ENCODE measurements at places on chromosomes 2 and 18. TPM values are rescaled to one million over a fixed set of nuclear protein-coding genes. Genes with fewer than 3 reads are reported as not detected.

MARCO gene
- total RNA-seq: not detected

KCNG3 gene
- total RNA-seq: under 0.01 TPM

UGT1A6 gene
- total RNA-seq: not detected

ADD2 gene
- not detected for total RNA-seq

HSBP1L1 gene
- 13.5 TPM for total RNA-seq

GBX2 gene
- not detected for total RNA-seq

HSPE1 gene
- total RNA-seq: 34.1 TPM

GATA6 gene
- 5.2 TPM for total RNA-seq

IL18RAP gene
- total RNA-seq: not detected

UGT1A1 gene
- total RNA-seq: not detected

- DNase-seq: peak; percentile 70
These were observed 872 bp downstream of the RDH14 start for GRCh38 chr2:18559531-18560030.

- no peak for DNase-seq
These were observed 107.7 kb downstream of the ATL2 start for GRCh38 chr2:38269421-38269820.

DNA sequence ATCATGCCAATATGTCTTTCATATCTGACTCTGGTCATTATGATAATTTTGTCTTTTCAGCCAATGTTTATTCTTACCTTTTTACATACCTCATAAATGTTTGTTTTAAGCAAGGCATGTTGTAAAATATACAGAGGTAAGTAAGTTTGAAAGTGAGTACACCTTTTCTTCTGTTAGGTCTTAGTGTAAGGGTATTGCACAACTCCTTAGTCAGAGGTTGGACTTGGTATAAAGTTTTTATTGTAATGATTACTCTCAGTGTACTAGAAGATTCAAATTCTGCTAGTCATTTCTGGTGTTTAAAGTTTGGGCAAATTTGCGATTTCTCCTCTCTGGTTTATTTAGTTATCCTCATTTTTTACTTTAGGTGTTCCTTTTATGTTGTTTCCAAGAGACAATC is 564.3 kb upstream of the FSIP2 start:
- DNase-seq: no peak

GRCh38 chr2:188976545-188977268 is 2.5 kb downstream of the COL3A1 start:
- DNase-seq: peak; percentile 83

DNA sequence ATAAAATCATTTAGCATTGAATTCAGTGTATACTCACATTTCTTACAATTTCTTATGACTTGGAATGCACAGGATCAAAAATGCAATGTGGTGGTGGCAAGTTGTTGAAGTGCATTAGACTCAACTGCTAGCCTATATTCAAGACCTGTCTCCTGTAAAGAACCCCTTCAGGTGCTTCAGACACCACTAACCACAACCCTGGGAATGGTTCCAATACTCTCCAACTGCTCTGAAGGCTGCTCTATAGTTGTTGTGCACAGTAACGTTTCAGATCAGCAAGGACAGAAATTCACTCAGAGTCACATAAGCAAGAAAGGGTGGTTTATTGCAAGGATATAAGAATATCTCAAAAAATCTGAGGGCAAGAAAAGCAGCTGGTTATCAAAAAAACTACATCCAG is 6.5 kb downstream of the GKN1 start:
- DNase-seq: no peak

GRCh38 chr2:151900331-151900730 is 72.1 kb upstream of the ARL5A start:
- no peak for DNase-seq

- DNase-seq: no peak
These were observed 281.1 kb upstream of the EPAS1 start for GRCh38 chr2:46016091-46016490.

DNA sequence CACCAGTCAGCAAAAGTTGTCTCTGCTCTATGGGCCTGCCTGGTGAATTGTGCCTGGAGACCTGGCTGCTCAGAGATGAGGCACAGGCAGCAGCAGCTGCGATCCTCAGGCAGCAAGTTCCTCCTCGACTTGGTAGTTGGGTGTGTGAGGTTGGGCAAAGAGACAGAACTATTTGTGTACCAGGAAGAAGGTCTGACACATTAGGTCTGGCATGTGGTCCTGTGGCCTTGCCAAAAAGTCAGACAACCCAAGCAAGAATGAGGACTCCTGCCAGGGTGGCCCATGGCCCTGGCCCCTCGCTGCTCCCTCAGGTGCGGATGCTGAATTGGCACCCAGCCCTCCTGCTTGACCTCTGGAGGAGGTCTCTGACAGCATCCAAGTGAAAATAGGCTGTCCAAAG is 192.7 kb downstream of the DYSF start:
- no peak for DNase-seq

DNA sequence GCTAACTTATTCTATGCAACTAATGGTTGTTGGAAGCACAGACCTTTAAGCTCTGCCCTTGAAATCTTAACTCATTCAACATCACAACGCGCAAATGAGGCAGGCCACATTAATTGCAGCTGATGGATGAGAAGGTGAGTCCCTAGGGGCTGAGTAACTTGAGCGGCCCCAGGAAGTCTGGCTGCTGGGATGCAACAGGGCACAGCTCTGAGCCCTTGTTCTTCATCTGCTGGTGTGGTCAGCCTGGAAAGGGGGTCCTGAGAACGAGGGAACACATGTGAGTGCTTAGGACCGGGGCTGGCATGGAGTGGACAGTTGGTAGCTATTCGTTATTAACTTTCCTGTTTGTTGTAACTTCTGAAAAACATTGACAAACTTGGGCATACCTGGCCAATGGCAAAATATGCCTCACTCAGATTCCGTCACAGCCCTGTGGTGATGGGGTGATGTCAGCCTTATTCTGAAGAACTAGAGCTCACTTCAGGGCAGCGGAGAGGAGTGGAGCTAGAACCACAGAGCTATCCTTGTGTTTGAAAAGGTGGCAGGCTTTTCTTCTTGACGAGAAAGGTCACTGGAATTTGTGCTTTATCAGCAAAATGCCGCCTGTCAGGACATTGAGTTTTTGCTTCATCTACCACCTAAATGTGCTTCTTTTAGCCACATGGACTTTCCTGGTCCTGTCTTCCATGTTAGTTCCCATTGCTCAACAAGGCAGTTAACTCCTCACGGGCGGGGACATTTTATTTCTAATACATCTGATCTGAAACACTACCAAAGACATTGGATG is 145.9 kb upstream of the FHL2 start:
- DNase-seq: no peak

GRCh38 chr2:167132906-167133555 is 244.8 kb downstream of the XIRP2 start:
- DNase-seq: no peak

GRCh38 chr2:225017713-225018112 is 24.6 kb downstream of the DOCK10 start:
- no peak for DNase-seq

DNA sequence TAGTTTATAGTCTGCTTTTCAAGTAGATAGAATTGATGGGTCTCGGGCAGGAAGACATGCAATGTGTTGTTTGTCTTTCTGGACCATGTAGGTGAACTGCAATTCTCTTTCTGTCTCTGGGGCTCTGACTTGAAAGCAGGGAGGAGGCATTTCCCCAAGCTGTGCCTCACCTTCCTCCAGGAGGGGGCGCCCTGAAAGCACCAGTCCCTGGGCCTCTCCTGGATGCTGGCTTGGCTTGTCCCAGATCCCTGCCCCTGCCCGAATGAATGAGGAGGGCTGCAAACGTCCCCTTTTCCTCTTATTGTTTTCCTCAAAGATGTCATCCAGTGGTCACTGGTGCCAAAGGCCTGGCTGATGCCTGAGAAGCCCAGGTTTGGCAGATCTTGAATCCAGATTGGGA is 270.6 kb downstream of the CELF4 start:
- DNase-seq: no peak

DNA sequence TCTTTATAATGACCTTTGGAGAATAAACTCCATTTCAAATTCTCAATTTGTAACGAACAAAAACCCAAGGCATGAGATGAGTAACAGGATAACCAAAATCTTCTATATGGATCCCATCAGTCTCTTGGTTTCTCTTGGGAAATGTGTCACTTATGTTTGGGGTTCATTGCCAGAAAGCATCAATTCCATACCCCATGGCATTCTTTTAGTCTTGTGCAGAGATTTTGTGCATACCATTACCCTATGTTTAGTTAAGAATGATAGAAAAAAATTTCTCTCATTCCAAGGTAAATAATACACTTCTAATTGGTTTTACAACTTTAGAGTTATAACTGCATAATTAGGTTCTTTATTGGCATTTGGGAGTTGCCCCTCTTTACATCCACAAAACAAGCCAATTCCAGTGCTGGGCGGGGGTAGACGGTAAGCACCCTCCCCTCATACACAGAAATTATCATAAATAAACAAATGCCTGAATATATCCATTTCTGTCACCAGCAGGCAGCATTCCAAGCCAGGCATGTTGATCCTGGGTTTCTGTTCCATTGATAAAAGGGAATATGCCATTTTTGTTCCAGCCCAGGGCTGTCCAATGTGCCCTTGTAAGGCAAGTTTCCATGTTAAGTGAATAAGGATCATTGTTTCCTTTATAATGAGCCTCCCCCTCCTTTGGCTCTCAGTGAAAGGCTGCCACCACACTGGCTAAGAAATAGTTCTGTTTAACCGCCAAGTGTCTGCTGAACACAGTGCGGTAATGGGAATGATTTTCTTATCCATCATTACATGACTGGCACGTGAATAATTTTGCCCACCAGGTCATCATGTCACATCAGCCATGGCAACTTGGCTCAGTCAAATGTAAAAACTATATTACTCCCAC is 680.1 kb upstream of the ZEB2 start:
- no peak for DNase-seq

GRCh38 chr2:21396252-21396651 is 272.5 kb downstream of the TDRD15 start:
- no peak for DNase-seq

DNA sequence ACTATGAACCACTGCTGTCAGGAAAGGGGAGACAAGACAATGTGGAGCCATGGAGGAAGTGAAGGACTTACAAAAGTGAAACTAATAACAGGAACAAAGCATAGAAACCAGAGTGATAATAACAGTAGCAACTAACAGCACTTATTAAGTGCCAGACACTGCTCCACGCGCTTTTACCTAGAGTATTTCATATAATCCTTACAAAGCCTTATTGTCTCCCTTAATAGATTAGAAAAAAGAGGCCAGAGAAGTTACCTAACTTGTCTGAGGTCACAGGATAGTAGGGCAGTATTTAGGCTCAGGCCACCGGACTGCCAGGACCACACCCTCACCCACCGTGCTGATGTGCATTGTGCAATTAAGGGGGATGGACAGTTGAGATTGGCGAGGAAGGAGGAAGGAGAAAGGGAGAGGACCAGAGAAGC is 98.6 kb upstream of the NFU1 start:
- DNase-seq: no peak

DNA sequence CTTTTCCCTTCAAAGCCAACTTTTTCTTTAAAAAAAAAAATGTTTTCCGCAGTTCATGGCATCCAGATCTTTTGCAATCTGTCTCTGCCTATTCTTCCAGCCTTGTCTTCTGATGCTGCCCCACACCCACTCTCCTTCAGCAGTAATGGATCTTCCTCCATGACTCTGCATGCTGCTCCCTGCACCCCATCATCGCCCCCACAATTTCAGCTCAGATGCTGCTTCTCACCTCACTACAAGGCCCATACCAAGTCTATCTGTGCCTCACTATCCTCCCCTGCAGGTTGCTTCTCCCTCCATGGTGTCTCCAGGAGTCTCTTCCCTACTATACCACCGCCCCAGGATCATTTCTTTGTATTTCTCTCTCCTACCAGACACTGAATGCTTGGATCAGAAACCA is 260.6 kb downstream of the ANAPC1 start:
- DNase-seq: no peak

GRCh38 chr2:109136542-109136941 is 7.5 kb downstream of the SH3RF3 start:
- no peak for DNase-seq

- DNase-seq: no peak
These were observed 41.1 kb downstream of the IWS1 start for GRCh38 chr2:127485051-127485693.

DNA sequence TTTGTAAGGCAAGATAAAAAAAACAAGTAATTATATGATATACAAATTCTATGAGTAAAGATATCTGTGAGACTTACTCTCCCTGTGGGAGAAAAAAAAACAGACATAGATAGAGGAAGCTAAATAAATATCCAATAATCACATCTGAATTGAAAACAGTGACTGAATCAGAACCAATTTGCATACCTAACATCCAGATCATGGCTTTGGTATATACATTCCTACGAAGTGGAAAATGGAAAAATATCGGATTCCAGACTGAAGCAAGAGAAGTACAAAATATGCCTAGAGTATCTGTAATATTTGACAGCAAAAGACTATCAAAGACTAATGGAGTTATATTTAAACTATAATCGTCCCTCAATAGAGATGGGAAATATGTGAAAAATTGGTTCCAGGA is 1108.1 kb upstream of the CHAC2 start:
- DNase-seq: no peak

DNA sequence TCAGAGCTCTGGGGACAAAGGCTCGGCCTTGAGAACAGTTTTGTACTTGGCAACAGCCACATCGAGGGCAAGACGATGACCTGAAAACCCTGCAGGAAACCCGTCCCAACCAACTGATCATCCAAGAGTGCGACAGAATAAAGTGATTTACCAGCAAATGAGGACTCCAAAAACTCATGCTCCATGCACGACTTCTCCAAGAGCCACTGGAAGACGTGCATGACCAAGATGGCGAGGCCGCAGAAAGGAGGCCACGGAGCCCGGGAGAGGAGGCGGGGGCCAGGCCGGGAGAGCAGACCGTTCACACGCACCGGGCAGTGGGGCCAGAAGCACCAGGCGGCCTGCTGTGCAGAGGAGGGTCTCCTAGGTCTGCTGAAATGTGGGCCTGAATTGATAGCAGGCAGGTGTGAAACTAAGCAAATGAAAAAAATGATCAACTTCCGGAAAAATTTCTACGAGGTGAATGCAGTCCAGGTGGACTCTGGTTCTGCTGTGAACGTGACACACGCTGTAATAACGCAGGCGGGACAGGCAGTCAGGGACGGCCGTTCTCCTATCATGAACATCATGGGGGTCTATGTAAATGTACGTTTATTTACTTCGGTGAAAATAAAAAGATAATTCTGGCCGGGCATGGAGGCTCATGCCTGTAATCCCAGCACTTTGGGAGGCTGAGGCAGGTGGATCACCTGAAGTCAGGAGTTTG is 252.2 kb downstream of the HDAC4 start:
- no peak for DNase-seq

GRCh38 chr2:32262105-32262504 is 2.6 kb downstream of the NLRC4 start:
- DNase-seq: no peak

DNA sequence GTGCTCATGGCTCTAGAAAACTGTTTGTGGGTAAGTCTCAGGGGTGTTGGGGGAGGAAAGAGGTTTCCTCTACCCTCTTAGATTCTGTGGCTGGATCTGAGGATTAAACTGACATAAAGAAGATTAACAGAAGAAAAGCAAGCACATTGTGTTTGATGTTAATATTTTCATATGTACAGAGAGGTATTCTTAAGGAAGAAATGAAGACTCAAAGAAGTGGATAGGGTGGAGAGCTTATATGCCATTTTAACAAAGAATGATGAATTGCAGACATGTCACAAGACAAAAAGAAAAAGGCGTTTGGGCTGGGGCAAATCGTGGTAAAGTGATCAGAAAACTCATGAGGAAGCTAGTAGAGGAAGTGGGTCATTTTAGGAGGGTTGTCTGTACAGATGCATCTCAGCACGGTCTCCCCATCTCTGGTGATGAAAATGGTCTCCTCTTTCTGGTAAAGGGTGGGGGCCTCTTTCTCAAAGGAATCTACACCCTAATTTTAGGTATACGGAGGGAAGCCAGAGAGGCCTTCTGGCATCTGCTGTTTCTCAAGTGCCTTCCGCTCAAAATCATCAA is 17.8 kb downstream of the FAM110C start:
- DNase-seq: no peak
